ENCODE measurements at places on chromosomes 11 and 22.

GRCh38 chr11:103528596-103528995 lies 419.4 kb downstream of the DYNC2H1 start:
- no peak for DNase-seq

- DNase-seq = peak; percentile 25
Measured at GRCh38 chr11:9859554-9860305, 195.9 kb downstream of the SWAP70 start.

DNA sequence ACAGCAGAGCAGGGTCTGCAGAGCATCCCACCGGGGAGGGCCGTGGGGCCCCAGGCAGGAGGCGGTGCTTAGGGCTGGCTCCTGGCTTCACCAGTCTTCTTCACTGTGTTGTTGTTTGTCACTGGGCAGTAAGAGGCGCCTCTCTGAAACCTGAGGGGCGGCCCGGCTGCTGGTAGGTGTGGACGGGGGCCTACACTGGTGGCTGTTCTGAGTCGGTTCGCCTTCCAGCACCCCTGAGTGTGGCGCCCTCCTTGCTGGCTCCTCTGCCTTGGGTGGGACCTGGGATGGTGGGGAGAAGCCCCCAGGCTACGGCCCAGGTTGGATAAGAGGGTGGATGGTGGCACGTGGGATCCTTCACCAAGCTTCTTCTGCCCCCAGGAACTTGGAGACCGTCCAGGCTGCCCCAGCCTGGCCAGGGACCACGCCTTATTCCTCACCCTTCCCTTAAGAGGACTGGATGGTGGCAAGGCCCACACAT lies 10.4 kb upstream of the GRAMD4 start:
- DNase-seq = no peak

DNA sequence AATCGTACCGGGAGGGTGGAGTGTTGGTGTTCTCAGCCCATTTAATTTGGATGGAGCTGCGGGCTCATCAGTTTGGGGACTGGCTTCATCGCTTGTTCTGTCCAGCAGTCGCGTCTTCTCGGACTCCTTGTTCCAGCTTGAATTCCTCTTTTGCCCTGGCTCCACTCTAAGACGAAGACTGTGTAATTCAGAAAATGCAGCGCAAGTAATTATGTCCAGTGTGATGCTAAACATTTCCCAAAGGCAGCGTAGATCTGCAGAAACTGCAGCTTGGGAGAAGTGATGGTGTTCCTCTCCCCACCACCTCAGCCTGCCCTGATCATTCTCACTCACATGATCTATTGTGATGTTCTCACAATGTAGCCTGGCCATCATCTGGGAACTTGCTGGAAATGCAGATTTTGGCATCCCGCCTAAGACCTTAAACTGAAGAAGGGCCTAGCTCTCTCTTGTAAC lies 666 bp downstream of the SLC25A18 start:
- no peak for DNase-seq

DNA sequence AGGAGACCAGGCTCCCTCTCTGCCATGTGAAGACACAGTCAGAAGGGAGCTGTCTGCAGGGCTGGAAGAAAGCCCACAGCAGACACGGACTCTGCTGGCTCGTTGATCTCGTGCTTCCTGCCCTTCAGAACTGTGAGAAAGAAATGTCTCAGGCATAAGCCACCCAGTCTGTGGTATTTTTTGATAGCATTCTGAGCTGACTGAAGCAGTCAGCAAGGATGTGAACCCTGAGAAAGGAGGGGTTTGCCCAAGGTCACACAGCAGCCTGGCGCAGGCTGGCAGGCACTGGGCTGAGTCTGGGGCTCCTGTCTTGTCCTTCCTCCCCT lies 255.1 kb upstream of the B3GAT1 start:
- DNase-seq = no peak

DNA sequence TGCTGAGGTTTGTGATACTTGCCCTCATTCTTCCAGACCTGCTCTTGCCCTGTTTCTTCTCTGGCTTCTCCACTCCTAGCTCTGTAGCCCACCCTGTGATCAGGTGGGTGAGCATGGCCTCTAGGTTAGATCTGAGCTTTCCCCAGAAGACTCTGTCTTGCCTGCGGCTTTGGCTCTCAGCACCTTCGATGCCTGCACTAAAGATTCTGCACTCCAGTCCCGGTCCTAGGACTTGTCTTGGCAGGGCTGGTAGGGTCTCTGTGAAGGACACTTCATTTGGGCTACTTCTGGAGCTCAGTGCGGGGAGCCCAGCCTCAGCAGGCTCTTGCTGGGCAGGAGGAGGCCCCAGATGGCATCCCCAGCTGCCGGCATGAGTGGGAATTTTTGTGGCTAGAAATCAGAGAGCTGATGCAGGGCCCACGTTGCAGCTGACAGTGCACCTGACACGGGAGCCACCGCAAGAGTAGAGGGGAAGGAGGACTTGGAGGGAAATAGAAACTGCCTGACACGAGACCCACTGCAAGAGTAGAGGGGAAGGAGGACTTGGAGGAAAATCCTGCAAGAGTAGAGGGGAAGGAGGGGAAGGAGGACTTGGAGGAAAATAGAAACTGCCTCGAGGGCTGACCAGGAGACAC lies 226.9 kb upstream of the B3GAT1 start:
- no peak for DNase-seq

GRCh38 chr11:125433454-125434121 lies 62.5 kb downstream of the FEZ1 start:
- peak; percentile 60 for DNase-seq

DNA sequence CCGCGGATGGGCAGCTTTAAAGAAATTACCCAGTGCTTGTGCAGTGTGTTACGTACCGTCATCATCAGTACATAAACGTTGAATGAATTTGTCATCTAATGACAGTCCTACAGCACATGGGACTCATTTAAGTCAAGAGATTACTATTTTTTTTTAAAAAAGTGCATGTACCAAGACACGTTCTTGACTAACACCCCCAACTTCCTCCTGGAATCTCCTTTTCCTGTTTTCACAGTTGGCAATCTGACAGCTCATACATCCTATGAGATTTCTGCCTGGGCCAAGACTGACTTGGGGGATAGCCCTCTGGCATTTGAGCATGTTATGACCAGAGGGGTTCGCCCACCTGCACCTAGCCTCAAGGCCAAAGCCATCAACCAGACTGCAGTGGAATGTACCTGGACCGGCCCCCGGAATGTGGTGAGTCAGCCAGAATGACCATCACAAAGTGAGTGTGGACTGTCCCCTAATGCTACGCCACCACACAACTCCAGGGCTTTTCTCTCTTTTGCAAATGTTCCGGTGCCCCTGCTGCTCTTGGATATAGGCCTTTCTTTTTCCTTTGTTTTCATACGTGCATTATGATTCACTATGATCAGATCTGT lies 162.0 kb upstream of the SORL1-AS1 start:
- DNase-seq = peak; percentile 24

GRCh38 chr11:118202599-118203422 lies 22.0 kb downstream of the JAML start:
- no peak for DNase-seq

GRCh38 chr11:114191893-114192292 lies 104.3 kb upstream of the NNMT start:
- no peak for DNase-seq

GRCh38 chr11:316891-317301 lies 3.1 kb downstream of the IFITM1 start:
- DNase-seq = no peak

GRCh38 chr11:46914363-46914762 lies 4.0 kb downstream of the LRP4 start:
- peak; percentile 33 for DNase-seq

DNA sequence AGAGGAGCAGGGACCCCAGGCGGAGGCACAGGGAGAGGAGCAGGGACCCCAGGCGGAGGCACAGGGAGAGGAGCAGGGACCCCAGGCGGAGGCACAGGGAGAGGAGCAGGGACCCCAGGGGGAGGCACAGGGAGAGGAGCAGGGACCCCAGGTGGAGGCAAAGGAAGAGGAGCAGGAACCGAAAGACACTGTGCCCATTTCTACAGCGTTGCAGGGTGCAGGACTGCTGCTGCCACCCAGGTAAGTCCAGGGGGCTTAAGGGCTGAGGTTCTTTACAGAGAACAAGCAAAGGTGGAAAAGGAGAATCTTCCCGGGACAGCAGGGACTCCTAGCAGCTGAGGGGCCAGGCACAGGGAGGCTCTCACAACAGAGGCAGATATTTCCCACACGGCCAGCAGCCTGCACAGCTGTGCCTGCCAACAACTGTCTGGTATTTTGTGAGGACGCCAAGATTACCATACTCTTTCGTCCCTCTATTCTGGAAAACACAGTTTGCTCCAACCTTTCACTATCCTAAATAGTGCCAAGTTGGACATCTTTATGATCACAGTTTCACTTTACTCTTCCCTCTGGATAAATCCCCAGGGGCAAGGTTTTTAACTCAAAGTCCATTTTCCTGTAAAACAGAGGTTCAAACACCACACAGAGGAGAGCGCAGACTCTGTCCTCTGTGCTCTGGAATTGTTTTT lies 39.4 kb downstream of the SHANK2 start:
- no peak for DNase-seq

- no peak for DNase-seq
Measured at GRCh38 chr11:64804346-64805210, 1.6 kb upstream of the MAP4K2 start.

DNA sequence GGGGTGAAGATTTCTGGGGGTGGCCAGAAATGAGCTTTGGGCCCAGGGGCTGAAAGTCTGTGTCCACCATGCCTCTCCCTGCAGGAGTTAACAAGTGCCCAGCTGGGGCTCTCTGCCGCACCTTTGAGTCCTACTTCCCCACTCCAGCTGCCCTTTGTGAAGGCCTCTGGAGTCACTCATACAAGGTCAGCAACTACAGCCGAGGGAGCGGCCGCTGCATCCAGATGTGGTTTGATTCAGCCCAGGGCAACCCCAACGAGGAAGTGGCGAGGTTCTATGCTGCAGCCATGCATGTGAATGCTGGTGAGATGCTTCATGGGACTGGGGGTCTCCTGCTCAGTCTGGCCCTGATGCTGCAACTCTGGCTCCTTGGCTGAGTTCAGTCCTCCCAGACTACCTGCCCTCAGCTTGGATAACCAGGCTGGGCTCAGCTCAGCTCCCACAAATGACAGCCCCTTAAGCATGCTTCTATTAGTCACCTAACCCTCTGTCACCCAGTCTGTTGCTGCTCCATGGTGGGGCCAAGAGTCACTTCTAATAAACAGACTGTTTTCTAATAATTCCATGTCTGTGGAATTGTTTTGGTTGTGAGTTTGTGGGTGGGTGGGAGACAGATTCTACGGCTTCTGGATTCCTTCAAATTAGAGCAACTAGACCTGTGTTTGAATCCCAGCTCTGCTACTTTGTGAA lies 3.0 kb upstream of the INPPL1 start:
- DNase-seq = no peak

DNA sequence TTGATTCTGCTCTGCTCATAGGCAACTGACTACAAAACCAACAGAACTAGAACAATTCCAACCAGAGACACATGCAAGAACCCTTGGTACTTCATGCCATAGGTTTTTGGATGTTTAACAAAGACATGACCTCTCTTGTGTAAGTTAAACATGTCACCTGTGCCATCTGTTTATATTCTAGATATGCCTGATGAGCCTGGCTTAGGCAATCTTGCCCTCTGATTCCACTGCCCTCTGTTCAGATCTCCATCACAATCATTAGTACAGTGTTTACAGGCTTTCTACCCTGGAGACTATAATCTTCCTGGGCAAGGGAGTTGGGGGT lies 40.8 kb downstream of the ABTB2 start:
- no peak for DNase-seq

GRCh38 chr11:17350455-17351171 lies 987 bp upstream of the NCR3LG1 start:
- DNase-seq = no peak

- no peak for DNase-seq
Measured at GRCh38 chr22:22425356-22425755, 83.2 kb downstream of the ZNF280B start.

GRCh38 chr11:64690235-64690634 lies 32.8 kb downstream of the NRXN2 start:
- no peak for DNase-seq

DNA sequence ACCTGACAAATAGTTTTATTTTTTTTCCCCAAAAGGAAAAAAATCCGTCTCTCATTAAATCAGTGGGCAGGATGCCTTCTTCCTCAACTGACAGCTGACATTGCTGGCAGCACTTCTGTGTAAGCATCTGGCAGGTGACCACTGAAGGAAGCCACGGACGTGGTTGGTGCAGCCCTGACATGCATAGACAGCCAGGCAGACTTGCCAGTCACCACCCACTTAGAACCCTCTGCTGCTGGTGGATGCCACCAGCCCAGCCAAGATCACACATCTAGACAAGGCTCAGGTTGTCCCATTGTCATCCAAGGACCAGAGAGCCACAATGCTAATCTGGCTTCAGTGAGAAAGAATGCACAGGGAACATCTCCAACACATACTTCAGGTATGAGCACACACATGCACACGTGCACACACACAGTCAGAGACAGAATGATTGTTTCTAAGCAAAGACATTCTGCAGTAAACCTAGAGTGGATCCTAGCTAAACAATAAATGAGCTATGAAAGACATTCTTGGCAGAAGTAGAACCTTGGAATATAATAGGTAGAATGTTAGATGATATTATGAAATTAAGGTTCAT lies 49.8 kb upstream of the BMAL1 start:
- DNase-seq = peak; percentile 30

- DNase-seq = no peak
Measured at GRCh38 chr22:26648011-26648497, 9.3 kb upstream of the MIAT start.
